ENCODE measurements at places on chromosomes 3 and 15.

GRCh38 chr3:57127891-57128518 lies 37.1 kb downstream of the IL17RD start:
- DNase-seq: no peak

- DNase-seq: no peak
These were observed 8.8 kb upstream of the A4GNT start for GRCh38 chr3:138140940-138141339.

DNA sequence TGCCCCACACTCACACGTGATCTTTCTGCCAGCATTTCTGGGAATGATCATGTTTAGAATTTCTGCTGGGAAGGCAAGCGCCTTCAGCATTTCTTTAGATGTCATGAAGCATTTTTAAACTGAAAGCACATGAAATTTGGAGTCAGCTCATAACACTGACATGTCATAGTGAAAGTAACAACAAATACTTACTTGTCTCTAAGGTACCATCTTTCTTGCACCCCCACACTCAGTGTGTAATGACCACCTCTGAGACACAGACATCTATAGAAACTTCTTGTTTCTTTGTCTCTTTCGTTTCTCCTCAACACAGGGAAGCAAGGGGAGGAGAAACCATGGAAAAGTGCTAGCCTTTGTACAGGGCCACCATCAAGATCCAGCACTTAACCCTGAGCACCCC lies 171.7 kb downstream of the RORA start:
- DNase-seq: no peak

DNA sequence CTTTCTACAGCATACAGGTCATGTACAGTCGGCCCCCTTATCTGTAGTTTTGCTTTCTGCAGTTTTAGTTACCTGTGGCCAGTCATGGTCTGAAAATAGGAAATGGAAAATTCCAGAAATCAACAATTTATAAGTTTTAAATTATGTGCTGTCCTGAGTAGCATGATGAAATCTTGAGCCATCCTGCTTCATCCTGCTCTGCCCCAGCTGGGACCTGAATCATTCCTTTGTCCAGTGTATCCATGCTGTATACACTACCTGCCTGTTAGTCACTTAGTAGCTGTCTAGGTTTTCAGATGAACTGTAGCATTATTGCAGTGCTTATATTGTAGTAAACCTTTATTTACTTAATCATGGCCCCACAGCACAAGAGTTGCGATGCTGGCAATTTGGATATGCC lies 44.8 kb downstream of the AP4E1 start:
- no peak for DNase-seq

DNA sequence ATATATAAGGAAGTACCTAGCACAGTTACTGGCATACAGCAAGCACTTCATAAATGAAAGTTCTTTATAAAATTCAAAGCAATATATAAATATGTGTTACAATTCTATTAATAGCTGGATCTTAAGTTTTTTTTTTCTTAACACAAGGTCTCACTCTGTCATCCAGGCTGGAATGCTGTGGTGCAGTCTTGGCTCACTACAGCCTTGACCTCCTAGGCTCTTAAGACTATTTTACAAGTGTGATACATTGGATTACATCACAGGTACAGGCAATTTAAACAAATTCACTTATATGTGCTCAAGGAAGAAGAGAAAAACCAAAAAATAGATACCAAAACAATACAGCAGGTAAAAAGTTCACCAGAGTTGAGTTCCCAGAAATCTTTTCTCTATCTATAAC lies 60.6 kb downstream of the ZNF280D start:
- DNase-seq: no peak

- no peak for DNase-seq
These were observed 10.1 kb upstream of the FOXB1 start for GRCh38 chr15:59993950-59994401.

DNA sequence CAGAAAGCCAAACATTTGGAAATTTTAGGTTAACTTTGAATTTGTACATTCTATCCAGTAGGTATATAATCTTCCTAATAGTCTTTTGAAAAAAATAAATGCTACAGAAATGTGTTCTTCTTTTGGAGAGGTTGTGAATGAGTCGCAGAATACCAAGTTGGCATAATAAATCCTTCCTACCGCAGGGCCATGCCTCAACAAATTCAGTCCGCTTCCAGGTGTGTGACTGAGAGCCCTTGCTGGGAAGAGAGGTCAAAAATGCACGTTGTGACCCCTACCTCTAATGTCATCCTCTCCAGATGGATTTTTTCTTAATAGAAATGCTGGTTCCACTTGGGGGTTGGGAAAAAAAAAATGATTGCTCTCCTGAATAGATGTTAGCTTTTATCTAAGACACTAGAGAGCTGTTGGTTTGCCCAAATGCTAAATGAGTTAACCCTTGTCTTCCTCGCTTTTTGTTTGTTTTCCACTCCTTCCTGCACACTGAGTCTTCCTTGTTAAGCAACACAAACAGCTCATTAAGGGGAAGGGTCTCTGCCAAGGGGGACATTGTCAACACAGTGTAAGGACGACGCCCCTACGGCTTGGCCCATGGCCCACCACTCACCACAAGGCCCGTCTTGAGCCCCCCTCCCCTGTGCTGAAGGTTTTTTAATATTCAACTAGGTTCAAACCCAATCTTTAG lies 33.9 kb downstream of the RLBP1 start:
- DNase-seq: no peak

DNA sequence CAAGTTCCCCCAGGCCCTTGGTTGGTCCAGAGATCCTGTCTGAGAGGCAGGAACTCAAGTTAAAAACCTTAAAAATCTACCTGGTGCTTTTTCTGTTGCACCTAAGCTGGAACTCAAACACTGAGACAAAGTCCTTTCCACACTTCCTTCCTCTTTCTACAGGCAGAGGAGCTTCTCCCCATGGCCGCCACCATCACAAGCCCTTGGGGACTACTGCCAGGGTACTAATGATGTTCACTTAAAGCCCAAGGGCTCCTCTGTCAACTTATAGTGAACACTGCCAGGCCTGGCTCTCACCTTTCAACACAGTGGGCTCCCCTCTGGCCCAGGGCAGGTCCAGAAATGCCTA lies 26.0 kb downstream of the TM4SF18 start:
- DNase-seq: no peak

DNA sequence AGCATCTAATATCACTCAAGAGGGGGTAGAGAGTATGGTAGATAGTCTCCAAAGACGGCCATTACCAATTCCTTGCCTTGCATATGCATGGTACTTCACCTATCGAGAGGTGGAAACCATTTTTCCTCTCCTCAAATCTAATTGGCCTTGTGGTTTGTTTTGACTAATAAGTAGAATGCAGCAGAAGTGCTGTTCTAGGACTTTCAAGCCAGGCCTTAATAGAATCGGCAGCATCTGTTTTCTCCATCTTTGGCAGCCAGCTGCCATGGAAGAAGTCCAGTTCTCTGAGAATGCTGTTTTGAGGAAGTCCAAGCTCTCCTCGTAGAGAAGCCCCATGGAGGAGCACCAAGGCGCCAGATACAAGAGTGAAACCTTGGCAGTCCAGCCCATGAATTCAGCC lies 59.1 kb upstream of the RASGRP1 start:
- no peak for DNase-seq

GRCh38 chr3:151371526-151371925 lies 13.0 kb downstream of the P2RY12 start:
- no peak for DNase-seq

DNA sequence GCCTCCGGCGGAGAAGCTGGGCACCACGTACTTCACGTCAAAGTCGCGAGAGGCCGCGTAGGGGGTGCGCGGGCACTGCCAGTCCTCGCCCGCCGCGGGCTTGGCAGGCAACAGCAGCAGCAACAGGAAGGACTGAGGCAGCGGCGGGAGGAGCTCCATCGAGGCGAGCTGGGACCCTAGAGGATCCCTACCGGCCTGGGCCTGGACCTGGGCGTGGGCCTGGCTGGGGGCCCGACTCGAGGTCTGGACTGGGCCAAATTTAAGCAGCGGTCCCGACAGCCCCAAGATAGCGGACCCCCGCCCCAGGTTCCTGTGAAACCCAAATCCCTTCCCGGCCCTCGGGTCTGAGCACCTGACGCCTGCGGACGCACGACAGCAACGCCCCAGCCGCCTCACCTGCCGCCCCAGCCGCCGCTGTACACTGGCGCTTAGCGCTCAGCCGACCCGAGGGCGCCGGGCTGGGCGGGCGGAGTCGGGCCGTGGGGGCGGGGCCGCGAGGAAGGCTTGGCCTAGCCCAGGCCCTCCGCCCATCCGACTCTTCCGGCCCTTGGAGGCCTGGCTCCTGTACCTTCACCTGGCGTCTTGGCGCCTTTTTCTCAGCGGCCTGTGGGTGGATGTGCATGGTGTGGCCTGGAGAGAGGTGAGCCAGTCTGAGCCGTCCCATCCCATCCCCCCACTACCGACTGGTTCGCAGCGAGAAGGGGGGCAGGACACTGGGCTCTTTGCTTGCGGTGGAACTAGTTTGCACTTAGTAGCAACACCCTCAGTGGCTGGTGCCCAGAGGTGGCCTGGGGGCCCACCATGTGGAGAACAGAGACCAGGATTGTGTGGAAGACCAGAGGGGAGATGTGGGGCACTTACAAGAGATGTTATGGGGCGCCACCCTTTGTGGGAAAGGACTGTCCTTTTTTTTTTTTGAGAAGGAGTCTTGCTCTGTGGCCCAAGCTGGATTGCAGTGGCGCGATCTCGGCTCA lies at the start of gene MST1R:
Gene MST1R (minus strand): TSS at position 423 of the 974 bp plus-strand sequence. CDS start 264 bp downstream, at position 159.
- DNase-seq: no peak

DNA sequence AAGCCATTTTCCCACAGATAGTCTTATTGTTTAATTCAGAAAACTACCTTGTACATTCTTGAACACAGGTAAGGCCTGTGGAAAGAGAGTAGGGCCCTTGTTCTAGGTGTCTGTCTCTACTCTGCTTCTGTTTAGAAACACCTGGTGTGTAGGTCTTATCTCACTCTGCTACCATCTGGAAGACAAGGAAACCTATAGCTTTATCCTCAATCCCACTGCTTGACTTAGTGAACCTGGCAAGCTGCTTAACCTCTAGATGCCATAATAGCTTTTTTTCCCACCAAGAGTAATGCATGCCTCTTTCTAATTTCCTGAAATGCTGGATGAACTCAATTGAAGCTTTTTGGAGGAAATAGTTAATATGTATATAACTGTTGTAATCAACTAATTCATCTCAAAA lies 82.6 kb upstream of the RAP2B start:
- no peak for DNase-seq

- no peak for DNase-seq
These were observed 64.0 kb downstream of the USP13 start for GRCh38 chr3:179716811-179717210.

GRCh38 chr3:149179220-149179619 lies 42.4 kb downstream of the CP start:
- no peak for DNase-seq

DNA sequence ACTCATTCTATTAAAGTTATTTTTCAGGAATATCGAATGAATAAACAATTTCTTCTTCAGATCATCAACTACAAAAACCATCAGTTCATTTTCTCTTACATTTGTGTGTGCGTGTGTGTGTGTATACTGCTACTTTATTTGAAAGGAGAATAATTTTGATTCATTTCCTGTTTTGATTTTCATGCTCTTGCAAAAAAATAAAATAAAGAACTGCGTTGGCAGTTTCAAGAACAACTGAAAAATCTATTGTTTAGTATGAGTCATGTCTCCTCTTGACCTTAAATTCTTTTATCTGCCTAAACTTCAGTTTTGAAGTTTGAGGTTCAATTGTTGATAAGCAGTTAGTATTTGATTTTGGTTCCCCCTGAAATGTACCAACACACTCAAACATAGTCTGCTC lies 540.8 kb downstream of the FGF12 start:
- no peak for DNase-seq

DNA sequence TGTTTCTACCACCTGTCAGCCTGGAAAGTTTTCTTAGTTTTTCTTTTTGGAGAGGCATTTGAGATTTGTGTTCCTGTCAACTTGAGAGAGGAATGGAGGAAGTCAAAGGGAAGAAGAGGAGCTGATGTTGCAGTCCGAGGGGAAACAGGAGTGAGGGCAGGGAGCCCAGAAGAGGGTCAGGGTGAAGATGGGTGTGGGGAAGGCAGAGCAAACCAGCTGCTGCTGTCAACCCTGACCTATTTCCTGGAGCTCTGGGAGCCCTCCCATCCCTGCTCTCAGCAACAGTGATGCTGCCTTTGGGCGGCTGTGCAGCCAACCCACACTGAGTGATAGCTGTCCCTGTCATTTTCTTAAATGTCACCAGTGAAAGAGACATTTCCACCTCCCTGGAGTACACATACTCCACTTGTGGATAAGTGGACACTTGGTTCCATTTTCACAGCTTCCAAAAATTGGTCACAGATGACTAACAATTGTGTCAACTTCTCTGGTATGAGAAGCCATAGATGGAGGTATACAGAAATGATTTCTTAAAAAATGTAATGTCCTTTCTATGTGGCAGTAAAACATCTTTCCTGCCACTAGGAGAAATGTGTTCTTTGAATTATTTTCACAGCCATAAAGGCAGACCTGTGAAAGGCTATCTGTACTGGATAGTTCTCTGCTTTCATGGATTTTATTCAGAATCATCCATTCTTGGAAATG lies 556.3 kb upstream of the TBL1XR1 start:
- DNase-seq: no peak

DNA sequence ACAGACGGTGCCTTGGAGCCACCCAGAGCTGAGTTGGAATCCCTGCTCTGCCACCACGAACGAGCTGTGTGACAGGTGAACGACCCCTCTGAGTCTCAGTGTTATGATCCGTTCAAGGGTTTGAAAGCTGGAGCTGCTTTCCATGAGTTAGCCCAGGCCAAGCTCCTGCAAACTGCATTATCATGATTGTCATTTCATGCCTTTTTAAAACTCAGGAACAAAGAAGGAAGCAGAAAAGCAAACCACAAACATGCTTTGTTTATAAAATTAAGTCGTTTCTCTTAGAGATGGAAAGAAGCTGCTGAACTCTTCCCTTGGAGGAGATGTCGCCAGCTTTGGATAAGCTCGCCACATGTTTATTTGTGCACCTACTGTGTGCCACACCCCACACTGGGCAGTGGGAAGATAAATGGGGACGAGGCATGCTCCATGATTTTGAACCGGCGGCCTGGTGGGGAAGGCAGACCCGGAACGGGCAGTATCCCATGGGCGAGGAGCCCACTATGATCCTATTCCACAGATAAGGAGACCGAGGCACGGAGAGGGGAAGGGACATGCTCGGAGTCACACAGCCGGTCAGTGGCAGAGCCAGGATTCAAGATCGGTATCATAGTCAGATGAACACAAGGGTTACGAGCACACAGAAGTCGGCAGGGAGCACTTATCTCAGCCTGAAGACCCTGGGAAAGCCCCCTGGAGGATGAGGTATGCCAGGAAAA lies 15.9 kb downstream of the HRH1 start:
- no peak for DNase-seq

DNA sequence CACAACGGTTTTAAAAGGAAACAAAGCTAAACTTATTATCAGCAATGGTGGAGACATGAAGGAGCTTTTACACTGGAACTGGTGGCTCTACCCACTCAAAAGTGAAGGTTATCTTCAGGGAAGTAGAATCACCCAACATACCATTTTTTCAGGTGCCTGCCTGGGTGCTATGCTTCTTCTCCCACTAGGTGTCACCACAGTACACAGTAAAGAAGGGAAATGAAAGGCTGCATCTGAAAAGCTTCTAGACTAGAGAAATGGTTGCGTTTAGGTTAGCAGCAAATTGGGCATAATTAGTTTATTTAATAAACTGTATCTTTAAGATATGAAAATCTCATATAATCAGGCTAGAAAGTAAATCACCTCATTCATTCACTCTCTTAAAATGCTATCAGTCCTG lies 47.0 kb upstream of the SELENOK start:
- DNase-seq: no peak

All from posterior cingulate gyrus (tissue), 11 donors.